Hair follicular keratinocyte (primary cell): ENCODE measurements at places on chromosomes 13 and 19. TPM values are rescaled to one million over a fixed set of nuclear protein-coding genes. Genes with fewer than 3 reads are reported as not detected.

TNFSF11 gene
- not detected in 2 replicates for total RNA-seq

CASP14 gene
- total RNA-seq: 0.53 and 8.0 TPM in 2 replicates

TNFSF9 gene
- total RNA-seq: 31.5 and 32.5 TPM in 2 replicates

THSD1 gene
- total RNA-seq: 18.1 and 18.6 TPM in 2 replicates

NOVA2 gene
- not detected in 2 replicates for total RNA-seq

PROSER3 gene
- total RNA-seq: 8.4 and 11.7 TPM in 2 replicates
